ENCODE measurements at places on chromosomes 4 and X. TPM values are rescaled to one million over a fixed set of nuclear protein-coding genes. Genes with fewer than 3 reads are reported as not detected.

PLK4 gene
- polyA plus RNA-seq = 23.3 TPM

ARSJ gene
- 1.4 TPM for polyA plus RNA-seq

CASP3 gene
- 15.0 TPM for polyA plus RNA-seq

TLR1 gene
- not detected for polyA plus RNA-seq

MXRA5 gene
- polyA plus RNA-seq = 0.71 TPM

ABLIM2 gene
- 3.0 TPM for polyA plus RNA-seq

Measured in H1 (cell line).